ENCODE measurements at places on chromosomes 2 and 18.

DNA sequence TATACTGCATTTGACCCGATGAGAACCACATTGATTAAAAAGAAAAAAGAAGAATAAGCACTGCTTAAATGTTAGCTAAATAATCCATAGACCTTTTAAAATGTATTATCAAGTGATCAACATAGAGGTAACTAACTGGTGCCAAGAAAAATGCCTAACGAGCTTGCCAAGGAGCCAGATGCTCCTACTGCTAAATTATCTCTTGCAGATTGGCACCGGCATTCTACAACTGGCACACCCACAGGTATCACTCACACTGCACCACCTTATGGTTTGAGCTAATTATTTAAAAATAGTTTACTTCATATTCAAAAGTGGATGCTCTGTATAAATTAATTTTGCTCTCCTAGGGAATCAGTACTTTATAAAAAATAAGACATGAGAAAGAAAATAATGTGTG, 341.6 kb upstream of the CDH7 start:
- DNase-seq = no peak

- no peak for DNase-seq
Observed at GRCh38 chr2:193963472-193964119, 1693.4 kb upstream of the SLC39A10 start.

DNA sequence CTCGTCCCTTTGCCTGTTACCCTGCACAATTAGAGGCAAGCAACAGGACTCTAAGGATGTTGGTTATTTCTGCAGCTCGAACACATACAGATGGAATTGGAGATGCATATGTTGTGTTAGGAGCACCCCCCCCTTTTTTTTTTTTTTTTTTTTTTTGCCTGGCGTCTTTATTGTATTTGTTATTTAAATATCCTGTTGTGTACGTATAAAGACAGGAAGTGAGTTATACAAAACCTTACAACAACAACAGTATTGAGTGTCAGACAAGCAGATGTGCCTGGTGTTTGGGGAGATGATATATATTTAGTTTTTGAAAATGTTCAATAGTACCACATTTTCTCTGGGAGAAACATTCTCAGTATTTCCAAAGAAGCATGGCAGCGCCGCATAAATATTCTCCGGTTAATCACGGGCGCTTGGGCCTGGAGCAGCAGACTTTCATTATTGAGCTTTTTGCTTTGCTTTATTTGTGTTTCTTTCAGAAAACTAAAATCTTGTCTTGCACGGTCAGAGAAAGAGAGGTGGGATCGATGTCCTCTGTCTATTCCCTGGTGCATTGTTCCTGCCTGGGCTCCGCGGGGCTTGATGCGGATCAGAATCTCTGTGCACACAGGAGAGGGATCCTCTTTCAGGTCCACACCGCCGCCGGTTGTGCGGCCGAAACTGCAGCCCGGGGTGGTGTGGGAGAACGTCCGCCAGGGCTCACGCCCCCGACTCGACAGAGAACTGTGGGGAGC, 23.2 kb upstream of the ZNF516 start:
- no peak for DNase-seq

- DNase-seq = peak; percentile 40
Observed at GRCh38 chr2:170554278-170554955, 160.7 kb upstream of the SP5 start.

- no peak for DNase-seq
Observed at GRCh38 chr2:214035921-214036320, 374.9 kb upstream of the VWC2L start.

- no peak for DNase-seq
Observed at GRCh38 chr2:207137596-207138337, 28.0 kb downstream of the KLF7 start.

- peak; percentile 85 for DNase-seq
Observed at GRCh38 chr18:74604774-74605173, 7.1 kb downstream of the ZNF407 start.

- DNase-seq = peak; percentile 90
Observed at GRCh38 chr2:61763605-61764034, 90.2 kb downstream of the FAM161A start.

- DNase-seq = peak; percentile 57
Observed at GRCh38 chr2:150484461-150485021, 2.9 kb downstream of the RND3 start.

GRCh38 chr2:212547716-212548454, 9.3 kb upstream of the ERBB4 start:
- DNase-seq = no peak

DNA sequence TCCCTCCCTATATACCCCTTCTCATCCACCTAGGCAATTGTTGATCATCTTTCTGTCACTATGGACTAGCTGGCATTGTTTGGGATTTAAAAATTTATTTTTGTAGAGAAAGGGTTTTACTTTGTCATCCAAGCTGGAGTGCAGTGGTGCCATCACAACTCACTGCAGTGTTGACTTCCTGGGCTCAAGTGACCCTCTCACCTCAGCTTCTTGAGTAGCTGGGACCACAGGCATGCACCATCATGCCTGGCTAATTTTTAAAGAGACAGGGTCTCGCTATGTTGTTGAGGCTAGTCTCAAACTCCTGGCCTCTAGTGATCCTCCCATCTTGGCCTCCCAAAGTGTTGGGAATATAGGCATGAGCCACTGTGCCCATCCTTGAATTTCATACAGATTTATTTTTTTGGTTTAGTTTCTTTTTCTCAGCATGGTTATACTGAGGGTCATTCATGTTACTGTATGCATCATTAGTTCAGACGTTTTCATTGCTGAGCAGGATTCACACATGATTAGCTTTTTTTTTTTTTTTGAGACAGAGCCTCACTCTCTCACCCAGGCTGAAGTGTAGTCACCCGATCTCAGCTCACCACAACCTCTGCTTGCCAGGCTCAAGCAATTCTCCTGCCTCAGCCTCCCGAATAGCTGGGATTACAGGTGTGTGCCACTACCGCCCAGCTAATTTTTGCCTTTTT, 8.6 kb upstream of the PCARE start:
- no peak for DNase-seq

GRCh38 chr2:73896362-73897239, 3.8 kb downstream of the ACTG2 start:
- DNase-seq = peak; percentile 93

- DNase-seq = no peak
Observed at GRCh38 chr2:159976527-159977160, 85.8 kb downstream of the PLA2R1 start.

DNA sequence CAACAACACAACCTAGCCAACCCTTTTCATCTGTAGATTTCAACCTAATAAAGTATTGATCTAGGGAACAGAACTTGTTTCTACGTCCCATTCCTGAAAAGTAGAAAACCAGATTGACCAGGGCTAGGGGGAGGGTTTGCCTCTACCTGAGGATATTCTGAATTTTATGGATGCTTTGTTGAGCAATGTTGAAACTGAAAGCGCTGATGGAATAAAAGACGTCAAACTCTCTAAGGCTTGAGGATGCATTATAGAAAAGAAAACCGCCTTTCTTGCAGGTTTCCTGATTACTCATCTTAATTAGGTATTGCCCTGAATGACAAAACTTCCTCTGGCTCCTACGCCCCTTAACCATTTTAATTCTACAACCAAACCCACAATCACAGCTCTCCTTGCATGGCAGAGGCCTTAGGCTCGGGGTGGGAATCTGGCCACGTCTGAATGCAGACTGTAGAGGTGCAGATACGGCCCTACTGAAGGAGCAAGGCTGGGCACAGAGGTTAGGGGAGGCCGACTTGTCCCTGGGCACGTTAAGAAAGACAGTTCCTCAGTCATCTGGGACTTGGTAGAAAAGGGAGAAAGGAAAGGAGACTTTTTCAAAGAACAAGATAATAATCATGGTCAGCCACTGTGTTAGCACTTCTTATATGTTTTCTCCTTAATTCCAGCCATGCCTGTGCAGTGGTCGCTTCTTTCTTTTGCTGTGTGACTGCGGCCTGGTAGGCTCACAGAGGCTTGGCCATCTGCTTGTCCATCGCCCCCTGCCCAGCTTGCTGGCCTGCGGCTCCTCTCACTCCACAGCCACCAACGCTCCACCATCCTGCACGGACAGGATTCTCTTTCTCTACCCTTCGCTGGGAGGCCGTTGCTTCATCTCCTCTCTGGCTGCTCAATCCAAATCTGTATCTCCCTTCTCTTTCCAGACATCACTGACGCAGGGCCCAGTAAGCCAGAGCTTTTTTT, 209.5 kb downstream of the VAPA start:
- no peak for DNase-seq

- DNase-seq = peak; percentile 28
Observed at GRCh38 chr2:72238311-72238710, 90.6 kb upstream of the CYP26B1 start.

DNA sequence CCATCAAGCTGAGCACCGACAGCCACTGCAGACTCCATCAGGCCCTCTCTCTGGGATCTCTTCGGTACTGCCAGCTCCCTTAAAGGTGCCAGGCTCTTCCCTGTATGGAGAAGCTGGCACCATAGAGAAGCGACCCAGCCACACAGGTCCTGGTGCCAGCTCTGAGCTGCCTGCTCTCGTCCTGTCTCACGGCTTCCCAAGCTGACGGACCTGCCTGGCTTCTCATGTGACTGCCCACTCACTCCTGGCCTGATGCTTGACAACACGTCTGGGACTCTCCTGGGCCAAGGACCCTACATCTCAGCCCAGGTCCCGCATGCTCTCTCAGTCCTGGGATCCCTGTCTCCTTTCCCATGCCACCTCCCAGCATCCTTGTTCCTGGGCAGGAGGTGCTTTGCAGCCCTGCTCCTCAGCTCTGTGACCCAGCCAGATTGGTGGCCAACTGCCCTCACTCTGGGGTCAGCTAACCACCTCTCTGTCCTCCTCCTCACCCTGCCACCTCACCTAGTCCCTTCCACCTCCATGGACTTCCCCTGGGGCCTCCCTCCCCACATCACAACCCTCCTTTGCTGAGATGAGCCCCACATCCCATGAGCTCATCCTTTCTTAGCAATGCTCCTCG, 12.5 kb upstream of the ATOH8 start:
- no peak for DNase-seq

DNA sequence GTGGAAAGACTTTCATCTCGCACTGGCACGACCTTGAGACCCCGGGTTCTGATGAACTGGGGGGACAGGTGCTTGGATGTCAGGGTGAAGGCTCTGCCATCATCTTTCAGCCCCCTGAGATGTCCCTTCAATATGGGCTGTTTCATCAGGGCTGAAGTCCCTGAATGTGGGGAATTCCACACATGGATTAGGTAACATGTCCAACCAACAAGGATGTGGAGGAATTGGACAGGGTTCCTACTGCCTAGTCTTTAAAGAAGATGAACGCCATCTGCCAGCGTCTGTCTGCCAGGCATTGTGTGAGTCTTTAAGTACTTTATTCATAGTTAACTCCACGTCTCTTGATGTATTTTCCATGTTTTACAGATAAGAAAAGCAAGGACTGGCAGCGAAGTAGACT, 5.9 kb upstream of the GRHL1 start:
- no peak for DNase-seq

GRCh38 chr18:8685141-8685913, 20.0 kb upstream of the MTCL1 start:
- DNase-seq = peak; percentile 62

- DNase-seq = no peak
Observed at GRCh38 chr2:239034561-239035341, 186.9 kb downstream of the TWIST2 start.

- no peak for DNase-seq
Observed at GRCh38 chr18:79874553-79875530, 76.6 kb downstream of the SLC66A2 start.

All from EH (cell line).